Activated CD4-positive, alpha-beta T cell treated with anti-CD3 and anti-CD28 coated beads, Interleukin-2, amount 50 U/mL, for 48 hours (primary cell): ENCODE measurements at places on chromosomes 6 and 20.

DNA sequence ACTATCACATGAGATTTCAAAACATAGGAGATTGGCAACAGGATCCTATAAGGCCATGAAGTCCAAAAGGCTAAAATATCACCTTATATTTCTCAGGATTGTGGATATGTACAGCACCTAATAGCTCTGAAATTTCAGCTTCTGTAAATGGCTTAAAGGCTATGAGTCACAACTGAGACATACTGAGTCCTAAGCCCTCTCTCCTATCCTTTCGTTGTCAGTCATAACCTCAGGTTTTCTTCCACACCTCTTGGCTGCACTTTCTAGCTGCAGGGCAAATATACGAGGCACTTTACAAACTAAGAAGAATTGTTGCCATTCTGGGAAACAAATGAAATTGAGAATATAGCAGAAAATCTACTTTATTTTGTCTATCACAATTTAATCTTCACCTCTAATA lies 969.9 kb upstream of the EPHA7 start:
- DNase-seq = no peak

DNA sequence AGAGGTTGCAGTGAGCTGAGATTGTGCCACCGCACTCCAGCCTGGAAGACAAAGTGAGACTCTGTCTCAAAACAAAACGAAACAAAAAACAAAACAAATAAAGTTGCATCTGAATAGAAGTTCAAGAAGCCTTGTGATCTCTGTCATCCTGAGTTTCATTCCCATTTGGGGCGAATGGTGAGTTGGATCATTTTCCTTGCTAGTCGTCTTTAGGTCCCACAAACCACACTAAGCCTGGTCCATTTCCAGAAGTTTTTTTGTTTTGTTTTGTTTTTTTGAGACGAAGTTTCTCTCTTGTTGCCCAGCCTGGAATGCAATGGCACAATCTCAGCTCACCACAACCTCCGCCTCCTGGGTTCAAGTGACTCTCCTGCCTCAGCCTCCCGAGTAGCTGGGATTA lies 33.8 kb downstream of the ZNF217 start:
- DNase-seq = no peak

DNA sequence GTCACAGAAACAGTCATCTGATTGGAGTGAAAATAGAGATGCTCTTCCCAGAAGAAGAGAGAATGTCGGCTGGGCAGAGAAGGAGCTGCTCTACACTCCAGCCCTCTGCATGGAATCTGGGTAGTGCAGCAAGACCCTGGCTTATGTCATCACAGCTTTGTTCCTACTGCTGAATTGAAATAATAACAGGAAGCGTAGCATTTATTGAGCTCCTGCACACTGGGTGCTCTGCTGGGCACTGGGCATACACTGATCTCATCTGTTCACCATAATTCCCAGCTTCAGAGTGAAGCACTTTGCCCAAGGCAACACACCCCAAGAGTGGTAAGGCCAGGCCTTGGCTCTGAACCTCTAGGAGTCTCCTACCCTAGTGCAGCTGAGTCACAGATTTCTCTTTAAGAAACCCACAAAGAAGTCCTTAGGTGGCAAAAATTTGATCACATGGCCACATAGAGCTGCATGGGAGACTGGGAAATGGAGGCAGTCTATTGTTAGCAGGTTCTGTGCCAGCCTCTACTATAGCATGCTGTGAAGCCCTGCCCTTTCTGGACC lies 3.9 kb upstream of the SDCBP2 start:
- peak; percentile 3 for DNase-seq

DNA sequence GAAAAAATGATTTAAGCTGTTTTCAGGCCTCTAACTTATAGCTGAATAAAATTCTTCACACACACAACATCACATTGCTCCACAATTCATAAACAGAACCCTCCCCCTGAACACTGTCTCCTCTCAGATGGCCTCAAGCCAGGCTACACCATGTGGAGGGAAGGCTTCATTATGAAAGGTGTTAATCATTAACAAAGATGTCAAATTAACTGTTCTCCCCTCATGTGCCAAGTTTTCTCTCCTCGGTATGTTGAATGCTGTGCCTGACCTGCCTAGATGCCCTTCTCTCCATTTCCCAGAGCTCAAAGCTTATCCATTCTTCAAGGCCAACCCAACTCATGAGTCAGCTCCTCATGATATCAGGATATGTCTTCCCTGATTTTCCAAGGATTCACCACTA lies 210.4 kb downstream of the GMDS start:
- no peak for DNase-seq

DNA sequence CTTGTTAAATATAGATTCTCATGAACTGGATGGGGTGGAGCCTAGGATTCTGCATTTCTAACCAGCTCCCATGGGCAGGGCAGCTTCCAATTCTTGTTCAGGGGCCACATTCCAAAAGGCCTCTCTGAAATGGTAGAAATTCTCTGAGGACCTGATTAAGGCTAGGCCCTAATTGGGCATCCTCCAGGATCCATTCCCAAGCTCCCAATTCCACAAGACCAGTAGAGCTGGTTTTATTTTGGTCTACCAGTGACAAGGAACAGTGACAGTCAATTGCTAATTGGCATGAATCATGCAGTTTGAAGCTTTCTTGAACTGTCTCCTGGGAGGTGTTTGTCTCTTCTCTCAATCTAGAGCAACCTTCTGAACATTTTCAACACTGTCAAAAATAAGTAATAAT lies 3.0 kb downstream of the THBD start:
- DNase-seq = no peak

- DNase-seq = no peak
Measured at GRCh38 chr6:10613077-10613476, 81.3 kb downstream of the C6orf52 start.

- no peak for DNase-seq
Measured at GRCh38 chr6:169906004-169906687, 154.7 kb downstream of the ERMARD start.

- DNase-seq = no peak
Measured at GRCh38 chr6:134029495-134030455, 22.6 kb downstream of the SLC2A12 start.

DNA sequence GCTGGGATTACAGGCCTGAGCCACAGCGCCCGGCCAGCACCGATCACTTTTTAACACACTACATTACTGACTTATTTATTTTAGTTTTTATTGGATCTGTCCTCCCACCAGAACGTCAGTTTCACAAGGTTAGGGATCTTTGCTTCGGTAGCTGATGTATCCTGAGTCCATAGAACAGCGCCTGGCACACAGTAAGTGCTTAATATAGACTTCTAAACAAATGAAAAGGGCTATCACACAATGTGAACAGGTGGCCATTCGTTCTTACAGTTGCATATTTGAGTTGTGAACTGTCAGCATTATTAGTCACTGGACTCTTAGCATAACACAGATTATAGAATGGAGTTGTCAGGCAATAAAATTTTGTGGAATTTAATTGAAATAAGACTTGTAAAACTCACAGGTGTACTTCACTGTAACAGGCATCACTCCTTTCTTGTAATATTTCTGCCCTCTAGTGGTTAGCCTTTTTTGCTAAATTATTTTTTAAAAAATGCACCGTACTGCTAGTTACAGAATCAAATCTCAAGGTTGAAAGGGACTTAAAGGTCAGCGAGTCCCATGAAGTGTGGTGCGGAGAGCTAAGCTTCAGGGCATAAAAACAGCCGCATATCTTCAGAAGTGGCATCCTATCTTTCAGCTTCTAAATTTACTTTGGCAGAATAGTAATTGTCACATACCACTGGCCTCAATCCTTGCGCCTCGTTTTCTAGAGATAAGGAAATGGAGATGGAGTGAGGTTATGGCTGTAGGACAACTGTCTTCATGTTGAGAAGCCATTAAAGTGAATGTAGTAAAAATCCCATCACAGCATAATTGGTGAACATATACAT lies 3.4 kb upstream of the TBC1D7 start:
- no peak for DNase-seq

DNA sequence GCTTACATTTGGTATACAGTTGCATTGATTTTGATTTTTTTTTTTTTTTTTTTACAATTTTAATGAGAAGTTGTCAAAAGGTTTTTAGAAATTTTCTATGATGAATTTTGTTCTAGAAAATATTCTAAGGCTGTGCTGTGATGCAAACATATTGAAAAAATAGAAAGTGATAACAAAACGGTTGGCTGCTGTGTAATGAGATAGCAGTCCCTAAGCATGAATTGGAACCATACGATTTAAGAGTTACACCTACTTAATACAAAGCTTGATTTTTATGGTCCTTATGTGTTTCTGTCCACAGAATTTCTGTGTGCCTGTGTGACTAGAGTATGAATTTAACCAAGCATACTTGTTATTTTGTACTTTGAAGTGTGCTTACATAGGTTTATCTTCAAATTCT lies 12.1 kb downstream of the HIVEP1 start:
- no peak for DNase-seq

GRCh38 chr20:47985092-47985850 lies 200.0 kb upstream of the SULF2 start:
- DNase-seq = no peak

- no peak for DNase-seq
Measured at GRCh38 chr6:1143655-1144054, 168.2 kb upstream of the FOXQ1 start.

DNA sequence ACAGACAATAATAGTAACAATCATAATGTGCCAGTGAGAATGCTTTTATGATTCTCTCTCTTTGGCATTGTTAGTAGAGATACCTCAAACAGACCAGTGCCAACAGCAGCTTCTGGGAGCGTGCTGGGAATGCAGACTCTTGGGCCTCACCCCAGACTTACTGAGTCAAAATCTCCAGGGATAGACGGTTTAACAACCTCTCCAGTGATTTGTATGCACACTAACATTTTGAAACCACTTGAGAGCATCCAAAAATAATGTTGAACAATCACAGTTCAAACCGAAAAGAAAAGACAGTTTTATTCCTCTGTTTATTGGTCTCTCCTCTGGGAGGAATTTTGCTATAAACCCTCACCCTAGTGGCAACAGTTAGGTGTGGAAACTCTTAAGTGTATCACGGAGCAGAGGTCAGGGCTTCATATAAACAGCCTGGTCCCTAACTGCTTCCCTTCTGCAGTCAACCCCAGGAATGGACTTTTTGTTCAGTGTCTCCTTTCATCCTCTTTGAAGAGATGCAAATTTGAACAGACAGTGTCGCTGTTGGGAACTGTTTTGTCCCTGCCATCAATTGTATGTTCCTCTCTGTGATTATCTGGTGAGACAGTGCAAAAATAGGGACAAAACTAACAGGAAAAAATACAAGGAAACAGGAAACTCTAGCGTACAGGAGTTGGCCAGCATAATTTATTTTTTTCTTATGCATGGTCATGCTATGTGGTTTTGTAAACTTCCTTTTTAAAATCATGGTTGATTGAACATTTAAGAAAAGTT lies 162.4 kb upstream of the BTBD3 start:
- DNase-seq = no peak

GRCh38 chr6:34695729-34696188 lies 808 bp downstream of the ILRUN start:
- DNase-seq = no peak

DNA sequence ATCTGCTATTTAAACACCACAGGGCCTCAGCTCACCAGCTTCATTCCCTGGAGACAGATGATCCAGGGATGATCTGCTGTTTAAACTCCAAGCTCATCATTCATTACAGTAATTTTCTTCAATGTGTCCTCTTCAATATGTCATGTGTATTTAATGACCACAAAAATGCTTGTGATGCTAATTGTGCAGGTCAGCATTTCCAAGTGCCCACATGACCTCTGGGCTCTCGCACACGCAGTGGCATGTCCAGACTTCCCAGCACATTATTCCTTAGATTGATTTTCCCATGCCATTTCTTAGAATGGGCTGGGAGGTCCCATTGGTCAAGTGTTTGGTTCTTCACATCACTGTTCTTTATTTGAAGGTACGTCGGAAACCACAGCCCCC lies 434.4 kb downstream of the HAO1 start:
- no peak for DNase-seq

DNA sequence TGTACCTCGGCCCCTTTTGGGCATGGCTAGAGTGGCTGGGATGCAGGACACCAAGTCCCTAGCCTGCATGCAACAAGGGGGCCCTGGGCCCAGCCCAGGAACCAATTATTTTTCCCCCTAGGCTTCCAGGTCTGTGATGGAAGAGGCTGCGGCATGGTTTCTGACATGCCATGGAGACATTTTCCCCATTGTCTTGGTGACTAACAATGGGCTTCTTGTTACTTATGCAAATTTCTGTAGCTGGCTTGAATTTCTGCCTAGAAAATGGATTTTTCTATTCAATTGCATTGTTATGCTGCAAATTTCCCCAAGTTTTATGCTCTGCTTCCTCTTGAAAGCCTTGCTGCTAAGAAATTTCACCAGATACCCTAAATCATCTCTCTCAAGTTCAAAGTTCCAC lies 1269.6 kb upstream of the CITED2 start:
- DNase-seq = no peak

GRCh38 chr20:6726761-6727160 lies 40.7 kb upstream of the BMP2 start:
- no peak for DNase-seq

- DNase-seq = no peak
Measured at GRCh38 chr20:20005342-20005741, 11.8 kb upstream of the NAA20 start.

- DNase-seq = peak; percentile 59
Measured at GRCh38 chr6:30884521-30885480, 482 bp downstream of the DDR1 start.

- no peak for DNase-seq
Measured at GRCh38 chr20:504632-505075, 38.9 kb downstream of the CSNK2A1 start.

- no peak for DNase-seq
Measured at GRCh38 chr6:152054441-152054840, 247.0 kb downstream of the ESR1 start.

DNA sequence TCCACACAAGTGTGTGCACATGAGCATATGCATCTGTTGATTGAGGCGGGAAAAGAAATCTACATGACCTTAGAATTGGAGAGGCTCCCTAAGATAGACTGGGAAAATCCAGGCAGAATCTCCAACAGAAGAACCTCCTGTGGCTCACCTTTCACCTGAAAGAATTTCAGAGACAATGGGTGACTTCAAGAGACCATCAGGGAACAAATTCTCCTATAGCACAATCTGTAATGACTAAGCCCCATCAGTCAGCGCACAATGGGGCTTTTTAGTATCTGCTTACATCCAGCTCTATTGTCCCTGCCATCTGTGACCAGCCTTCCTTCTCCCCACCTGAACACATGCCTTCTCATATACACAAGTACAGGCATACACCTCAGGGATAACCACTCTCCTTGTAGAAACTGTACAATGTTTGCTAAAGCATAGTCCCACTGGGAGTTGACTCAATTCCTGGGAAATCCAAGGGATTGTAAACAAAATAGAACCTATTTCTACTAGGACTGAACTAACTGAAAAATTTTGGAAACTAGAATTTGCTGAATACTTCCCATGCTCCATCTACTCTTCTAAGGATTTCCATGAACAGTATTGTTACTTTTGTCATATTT lies 150.8 kb upstream of the STXBP5 start:
- no peak for DNase-seq

DNA sequence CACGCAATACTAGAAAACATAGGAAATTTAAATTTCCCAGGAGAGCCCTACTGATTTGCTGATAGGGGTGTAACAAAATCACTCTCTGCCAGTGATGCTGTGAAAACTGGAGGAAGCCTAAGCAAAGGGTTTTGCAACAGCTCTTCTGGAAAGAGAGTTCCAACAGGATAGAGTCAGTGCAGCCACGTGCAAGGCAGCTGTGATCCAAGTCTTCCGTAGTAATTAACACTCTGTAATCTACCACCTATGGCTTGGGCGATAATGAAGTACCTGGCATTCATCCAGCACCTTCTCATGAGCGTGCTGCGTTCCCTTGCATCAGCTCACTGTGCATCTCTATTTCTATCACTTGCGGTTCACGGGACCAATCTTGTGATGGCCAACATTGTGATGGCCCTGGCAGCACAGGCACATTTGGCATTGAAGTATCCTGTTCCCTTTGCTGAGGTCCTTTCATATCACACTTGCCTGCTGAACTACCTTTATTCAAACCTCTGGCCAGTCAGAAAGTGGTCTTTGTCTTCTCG lies 48.2 kb downstream of the IRF4 start:
- DNase-seq = no peak
